Activated B cell treated with CpG ODN at 0.5 μM for 24 hours (primary cell): ENCODE measurements at places on chromosomes 3 and 15. TPM values are rescaled to one million over a fixed set of nuclear protein-coding genes. Genes with fewer than 3 reads are reported as not detected.

The SYNPR gene
- not detected in 2 replicates for total RNA-seq

GRCh38 chr3:113649174-113649845, 47.1 kb downstream of the USF3 start:
- H3K27ac ChIP-seq = no peak overlapping the region
- H3K4me3 ChIP-seq = no peak overlapping the region
- no peak for DNase-seq
- peaks cover 10% of the 10 kb centered on the region for H3K4me1 ChIP-seq
- no peaks in the 10 kb centered on the region for H3K27me3 ChIP-seq

The ARL14 gene
- total RNA-seq = 0.17 and 0.18 TPM in 2 replicates

The CPNE4 gene
- not detected in 2 replicates for total RNA-seq

- peaks cover 92% of the 10 kb centered on the region for H3K4me1 ChIP-seq
- H3K36me3 ChIP-seq = peaks cover 63% of the 10 kb centered on the region
- peak overlapping the region; percentile 66 for H3K4me3 ChIP-seq
Observed at GRCh38 chr15:88649286-88649733, 10.5 kb downstream of the ISG20 start.

The AAGAB gene
- total RNA-seq = 48.5 and 50.8 TPM in 2 replicates

GRCh38 chr3:127886231-127886955, 28.6 kb upstream of the KBTBD12 start:
- peaks cover 8% of the 10 kb centered on the region for H3K4me1 ChIP-seq
- no peak overlapping the region for H3K27ac ChIP-seq
- no peak overlapping the region for H3K4me3 ChIP-seq
- peaks cover 11% of the 10 kb centered on the region for H3K36me3 ChIP-seq
- DNase-seq = no peak

DNA sequence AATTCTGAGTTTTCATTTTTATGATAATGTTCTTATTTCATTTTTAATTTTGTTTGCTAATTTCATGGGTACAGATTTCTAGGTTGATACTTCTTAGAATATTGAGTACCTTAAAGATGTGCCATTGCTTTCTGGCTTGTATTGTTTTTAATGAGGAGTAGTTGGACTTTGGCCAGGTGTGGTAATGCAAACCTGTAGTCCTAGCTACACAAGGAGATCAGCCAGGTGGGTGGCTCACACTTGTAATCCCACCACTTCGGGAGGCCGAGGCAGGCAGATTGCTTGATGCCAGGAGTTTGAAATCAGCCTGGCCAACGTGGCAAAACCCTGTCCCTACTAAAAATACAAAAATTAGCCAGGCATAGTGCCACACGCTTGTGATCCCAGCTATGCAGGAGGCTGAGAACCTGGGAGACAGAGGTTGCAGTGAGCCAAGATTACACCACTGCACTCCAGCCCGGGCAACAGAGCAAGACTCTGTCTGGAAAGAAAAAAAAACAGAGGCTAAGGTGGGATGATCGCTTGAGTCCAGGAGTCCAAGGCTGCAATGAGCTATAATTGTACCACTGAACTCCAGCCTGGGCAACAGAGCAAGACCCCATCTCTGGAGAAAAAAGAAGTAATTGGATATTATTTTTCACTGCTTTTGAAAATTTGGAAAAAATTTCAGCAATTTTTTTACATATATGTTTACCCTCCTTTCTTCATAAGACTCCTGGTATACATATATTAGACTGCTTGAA, 198.0 kb downstream of the ALCAM start:
- no peak for DNase-seq
- H3K27me3 ChIP-seq = no peaks in the 10 kb centered on the region
- no peaks in the 10 kb centered on the region for H3K4me1 ChIP-seq
- no peak overlapping the region for H3K4me3 ChIP-seq

GRCh38 chr15:63481105-63481810, 23.1 kb upstream of the USP3 start:
- peak overlapping the region; percentile 97 for H3K27ac ChIP-seq
- H3K36me3 ChIP-seq = no peaks in the 10 kb centered on the region
- no peak for DNase-seq
- H3K27me3 ChIP-seq = no peaks in the 10 kb centered on the region
- H3K4me3 ChIP-seq = peak overlapping the region; percentile 74

DNA sequence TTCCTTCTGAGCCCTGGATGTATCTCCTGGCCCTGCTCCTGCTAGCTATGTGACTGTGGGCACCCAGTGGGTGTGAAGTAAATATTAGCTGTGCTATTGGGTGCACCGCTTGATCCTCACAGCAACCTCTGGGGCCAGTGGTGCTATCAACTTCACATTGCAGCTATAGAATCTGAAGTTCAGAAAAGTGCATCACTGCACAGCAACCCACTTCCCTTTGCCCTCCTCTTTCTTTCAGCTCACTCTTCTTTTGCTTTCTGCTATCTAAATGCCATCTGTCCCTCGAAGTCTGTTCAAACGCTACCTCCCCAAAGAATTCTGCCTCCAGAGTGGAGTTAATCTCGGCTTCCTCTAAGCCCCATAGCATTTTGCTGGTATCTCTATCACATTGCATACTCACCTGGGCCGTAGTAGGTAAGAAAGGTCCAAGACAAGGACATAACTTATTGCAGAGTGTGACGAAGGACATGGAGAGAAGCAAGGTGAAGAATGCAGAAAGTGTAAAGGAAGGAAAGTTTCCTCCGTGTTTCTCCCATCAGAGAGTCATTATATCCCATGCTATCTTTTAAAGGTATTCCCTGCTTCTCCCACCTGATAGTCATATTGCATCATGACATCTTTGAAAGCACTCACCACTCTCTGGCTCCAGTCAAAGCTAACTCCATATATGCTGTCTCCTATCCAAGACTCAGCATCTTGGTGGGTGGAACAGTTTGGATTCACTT, 57.1 kb upstream of the BCL6 start:
- no peak overlapping the region for H3K4me3 ChIP-seq
- H3K27me3 ChIP-seq = no peaks in the 10 kb centered on the region
- peaks cover 44% of the 10 kb centered on the region for H3K4me1 ChIP-seq
- no peak for DNase-seq
- no peaks in the 10 kb centered on the region for H3K36me3 ChIP-seq

- no peak for DNase-seq
- H3K27ac ChIP-seq = no peak overlapping the region
- no peaks in the 10 kb centered on the region for H3K4me1 ChIP-seq
Observed at GRCh38 chr15:97026781-97027180, 696.3 kb downstream of the NR2F2 start.

GRCh38 chr15:48925714-48926223, 38.0 kb downstream of the SHC4 start:
- no peak overlapping the region for H3K4me3 ChIP-seq
- H3K27ac ChIP-seq = no peak overlapping the region
- H3K36me3 ChIP-seq = no peaks in the 10 kb centered on the region
- no peaks in the 10 kb centered on the region for H3K4me1 ChIP-seq

DNA sequence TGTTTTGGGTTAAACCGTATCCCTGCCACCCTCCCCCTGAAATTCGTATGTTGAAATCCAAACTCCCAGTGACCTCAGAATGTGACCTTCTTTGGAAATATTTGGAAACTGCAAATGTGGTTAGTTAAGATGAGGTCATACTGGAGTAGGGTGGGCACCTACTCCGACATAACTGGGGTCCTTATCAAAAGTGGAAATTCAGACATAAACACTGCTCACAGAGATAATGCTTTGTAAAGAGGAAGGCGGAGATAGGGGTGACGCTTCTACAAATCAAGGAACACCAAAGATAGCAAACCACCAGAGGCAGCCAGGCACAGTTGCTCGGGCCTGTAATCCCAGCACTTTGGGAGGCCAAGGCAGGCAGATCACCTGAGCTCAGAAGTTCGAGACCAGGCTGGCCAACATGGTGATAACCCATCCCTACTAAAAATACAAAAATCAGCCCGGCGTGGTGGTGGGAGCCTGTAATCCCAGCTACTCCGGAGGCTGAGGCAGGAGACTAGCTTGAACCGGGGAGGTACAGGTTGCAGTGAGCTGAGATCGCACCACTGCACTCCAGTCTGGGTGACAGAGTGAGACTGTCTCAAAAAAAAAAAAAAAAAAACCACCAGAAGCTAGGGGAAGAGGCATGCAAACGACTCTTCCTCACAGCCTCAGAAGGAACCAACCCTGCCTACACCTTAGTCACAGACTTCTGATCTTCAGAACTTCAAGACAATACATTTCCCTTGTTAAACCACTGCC, 51.1 kb upstream of the CHD2 start:
- peak overlapping the region; percentile 60 for H3K4me3 ChIP-seq
- peaks cover 72% of the 10 kb centered on the region for H3K4me1 ChIP-seq
- DNase-seq = no peak
- H3K27ac ChIP-seq = peak overlapping the region; percentile 89

The TLR9 gene
- total RNA-seq = 10.4 and 11.4 TPM in 2 replicates

GRCh38 chr15:66619152-66619903, 53.5 kb upstream of the LCTL start:
- DNase-seq = peak; percentile 27
- peaks cover 33% of the 10 kb centered on the region for H3K4me1 ChIP-seq
- no peaks in the 10 kb centered on the region for H3K36me3 ChIP-seq
- H3K27me3 ChIP-seq = peaks cover 25% of the 10 kb centered on the region
- no peak overlapping the region for H3K27ac ChIP-seq

DNA sequence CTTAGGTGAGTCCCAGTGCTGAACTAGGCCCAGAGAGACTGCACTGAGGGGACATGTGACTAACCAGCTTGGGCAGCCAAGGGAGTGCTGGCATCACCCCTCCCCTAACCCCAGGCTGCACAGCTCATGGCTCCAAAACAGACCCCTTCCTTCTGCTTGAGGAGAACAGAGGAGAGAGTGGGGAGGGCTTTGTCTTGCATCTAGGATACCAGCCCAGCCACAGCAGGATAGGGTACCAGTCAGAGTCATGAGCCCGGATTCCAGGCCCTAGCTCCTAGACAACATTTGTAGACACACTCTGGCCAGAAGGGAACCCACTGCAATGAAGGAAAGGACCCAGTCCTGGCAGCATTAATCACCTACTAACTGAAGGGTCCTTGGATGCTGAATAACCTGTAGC, 49.9 kb upstream of the PLSCR4 start:
- no peaks in the 10 kb centered on the region for H3K4me1 ChIP-seq
- H3K4me3 ChIP-seq = no peak overlapping the region
- no peaks in the 10 kb centered on the region for H3K36me3 ChIP-seq
- no peak for DNase-seq
- no peaks in the 10 kb centered on the region for H3K27me3 ChIP-seq

GRCh38 chr15:48060396-48060795, 60.4 kb upstream of the SLC24A5 start:
- no peaks in the 10 kb centered on the region for H3K36me3 ChIP-seq
- no peaks in the 10 kb centered on the region for H3K4me1 ChIP-seq
- DNase-seq = no peak
- no peak overlapping the region for H3K27ac ChIP-seq
- H3K27me3 ChIP-seq = no peaks in the 10 kb centered on the region

DNA sequence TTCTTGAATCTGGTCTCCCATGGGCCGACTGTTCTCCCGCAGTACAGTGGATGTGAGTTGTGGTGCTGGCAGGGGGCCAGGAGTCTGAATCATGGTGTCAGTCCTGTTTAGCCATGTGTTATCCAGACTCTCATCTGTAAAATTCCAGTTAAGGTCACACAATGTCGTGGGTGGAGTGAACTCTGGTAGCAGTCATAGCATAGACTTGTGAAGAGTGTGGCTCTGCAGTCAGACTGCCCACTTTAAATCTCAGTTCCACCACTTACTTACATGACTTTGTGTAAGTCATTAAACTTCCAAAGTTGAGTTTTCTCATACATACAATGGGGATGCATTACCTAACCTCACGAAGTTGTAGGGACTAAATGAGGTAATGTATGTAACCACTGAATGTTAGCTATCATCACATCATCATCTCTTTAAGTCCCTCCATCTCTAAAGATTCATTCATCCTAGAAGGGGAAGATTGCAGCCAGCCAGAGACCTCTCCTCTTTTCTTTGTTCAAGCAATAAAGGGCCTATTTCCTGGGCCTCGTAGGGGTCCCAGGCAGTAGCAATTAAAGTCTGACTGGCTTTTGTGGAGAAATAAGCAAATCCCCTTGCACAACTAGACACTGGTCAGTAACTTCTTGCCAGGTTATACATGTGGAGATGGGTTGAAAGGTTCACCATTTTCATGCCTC, 93.9 kb downstream of the PCCB start:
- H3K4me1 ChIP-seq = no peaks in the 10 kb centered on the region
- peaks cover 68% of the 10 kb centered on the region for H3K36me3 ChIP-seq
- H3K4me3 ChIP-seq = no peak overlapping the region
- no peak for DNase-seq
- no peaks in the 10 kb centered on the region for H3K27me3 ChIP-seq

GRCh38 chr3:13187593-13187992, 114.4 kb upstream of the IQSEC1 start:
- H3K4me1 ChIP-seq = peaks cover 4% of the 10 kb centered on the region
- H3K36me3 ChIP-seq = no peaks in the 10 kb centered on the region
- no peak for DNase-seq
- no peak overlapping the region for H3K27ac ChIP-seq

The ANKUB1 gene
- not detected in 2 replicates for total RNA-seq

The C3orf62 gene
- 5.3 and 6.1 TPM in 2 replicates for total RNA-seq

The ZIC1 gene
- not detected in 2 replicates for total RNA-seq

The SNX22 gene
- 41.7 and 46.2 TPM in 2 replicates for total RNA-seq

The CPLX3 gene
- 0.20 and 0.22 TPM in 2 replicates for total RNA-seq

DNA sequence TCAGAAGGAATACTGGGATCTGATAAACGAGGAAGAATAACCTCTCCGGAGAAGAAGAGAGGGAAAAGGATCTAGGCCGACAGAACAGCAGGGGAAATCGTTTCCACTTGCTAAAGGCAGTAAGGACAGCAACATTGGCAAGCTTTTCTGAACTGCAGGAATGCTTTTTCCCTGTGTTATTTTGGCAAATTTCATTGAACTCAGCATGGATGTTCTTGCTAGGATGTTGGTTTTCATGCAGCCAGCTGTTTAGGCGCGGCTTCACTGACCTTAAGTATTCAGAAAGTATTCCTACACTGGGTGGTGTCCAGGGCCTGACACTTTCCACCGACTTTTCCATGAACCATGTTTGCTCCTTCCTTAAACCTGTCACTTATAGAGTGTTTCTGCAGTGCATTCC, 489.7 kb downstream of the CNTN3 start:
- no peaks in the 10 kb centered on the region for H3K36me3 ChIP-seq
- DNase-seq = no peak
- H3K4me1 ChIP-seq = no peaks in the 10 kb centered on the region
- no peaks in the 10 kb centered on the region for H3K27me3 ChIP-seq

The TYRO3 gene
- total RNA-seq = 0.22 TPM in 1 of 2 replicates, not detected in the other

The UMPS gene
- total RNA-seq = 27.1 and 31.6 TPM in 2 replicates

- peak within 1 kb of the TSS; percentile 87 for H3K27ac ChIP-seq
- peaks cover 24% of the 10 kb centered on the region for H3K4me1 ChIP-seq
- DNase-seq = peak; percentile 97
- H3K27me3 ChIP-seq = no peaks in the 10 kb centered on the region
- H3K4me3 ChIP-seq = peak within 1 kb of the TSS; percentile 89
- peaks cover 10% of the 10 kb centered on the region for H3K36me3 ChIP-seq
Observed at GRCh38 chr3:15205934-15206661, at the start of gene CAPN7. TSS of gene CAPN7 (plus strand) at chr3:15206246. CDS start at chr3:15206496, 250 bp downstream.

DNA sequence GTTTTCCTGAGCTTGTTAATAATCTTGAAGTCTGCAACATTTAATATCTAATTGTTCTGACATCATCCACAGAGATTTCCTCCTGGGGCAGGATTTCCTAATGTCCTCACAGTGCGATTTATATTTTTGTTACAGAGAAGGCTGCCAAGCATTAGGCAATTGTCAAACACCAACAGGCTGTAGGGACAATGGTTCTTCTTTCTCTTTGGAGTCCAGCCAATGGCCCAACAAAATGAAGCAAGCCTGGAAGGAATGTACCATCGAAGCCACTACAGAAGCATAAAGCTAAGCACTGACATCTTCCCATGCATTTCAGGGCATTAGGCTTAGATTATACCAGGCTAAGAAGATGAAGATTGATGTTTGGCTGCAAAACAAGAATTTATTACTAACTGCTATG, 173.0 kb upstream of the FRMD4B start:
- H3K27me3 ChIP-seq = no peaks in the 10 kb centered on the region
- DNase-seq = no peak
- H3K4me1 ChIP-seq = no peaks in the 10 kb centered on the region
- H3K36me3 ChIP-seq = no peaks in the 10 kb centered on the region
- no peak overlapping the region for H3K4me3 ChIP-seq
- no peak overlapping the region for H3K27ac ChIP-seq
